ENCODE measurements at places on chromosomes 7 and 10.
A peak's percentile ranks its signal among the peaks of the same experiment; 100 is the strongest.

DNA sequence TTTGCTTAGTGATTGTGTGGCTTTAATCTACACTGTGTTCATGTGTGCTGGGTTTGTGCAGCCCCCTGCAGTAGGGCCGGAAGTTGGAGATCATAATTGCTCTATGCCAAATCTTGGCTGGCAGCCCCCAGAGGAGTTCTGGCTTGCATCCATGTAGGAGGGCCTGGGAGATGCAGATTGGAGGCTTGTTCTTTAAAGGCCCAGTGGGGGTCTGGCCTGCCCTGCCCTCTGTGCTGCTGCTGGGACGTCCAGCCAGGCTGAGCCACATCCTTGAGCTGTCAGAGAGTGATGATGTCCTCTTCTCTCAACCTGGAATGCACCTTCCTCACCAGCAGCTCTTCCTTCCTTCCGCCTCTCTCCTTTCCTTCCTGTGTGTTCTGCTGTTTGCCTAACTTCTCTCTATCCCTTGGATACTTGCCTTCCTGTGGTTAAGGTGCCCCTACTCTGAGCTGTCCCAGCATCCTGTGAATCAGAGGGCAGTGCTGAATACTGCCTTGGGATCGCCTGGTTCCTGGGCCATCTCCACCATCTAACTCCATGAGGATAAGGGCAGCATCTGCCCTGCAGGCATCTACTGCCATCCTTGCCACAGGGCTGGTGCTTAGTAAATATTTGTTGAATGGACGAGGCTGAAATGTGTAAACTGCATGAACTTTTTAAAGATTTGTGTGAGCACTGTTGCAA is 30.2 kb downstream of the DOCK1 start:
- no peak overlapping the region for H3K27ac ChIP-seq
- H3K27me3 ChIP-seq, result no peaks in the 10 kb centered on the region
- H3K4me1 ChIP-seq, result no peaks in the 10 kb centered on the region
- no peak overlapping the region for H3K4me3 ChIP-seq
- no peak for ATAC-seq

DNA sequence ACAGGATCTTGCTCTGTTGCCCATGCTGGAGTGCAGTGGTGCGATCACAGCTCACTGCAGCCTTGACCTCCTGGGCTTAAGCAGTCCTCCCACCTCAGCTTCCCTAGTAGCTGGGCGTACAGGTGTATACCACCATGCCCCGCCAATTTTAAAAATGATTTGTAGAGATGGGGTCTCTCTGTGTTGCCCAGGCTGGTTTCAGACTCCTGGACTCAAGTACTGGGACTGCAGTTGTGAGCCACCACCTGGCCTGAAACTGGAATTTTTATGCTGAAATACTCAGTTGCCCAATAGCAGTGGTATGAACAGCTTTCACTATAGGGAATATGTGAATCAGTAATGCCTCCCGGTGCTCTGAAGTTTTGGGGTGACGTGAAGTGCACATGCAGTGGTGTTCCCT is 7.6 kb downstream of the ZRANB1 start:
- no peak overlapping the region for H3K27ac ChIP-seq
- H3K4me3 ChIP-seq, result no peak overlapping the region
- peaks cover 16% of the 10 kb centered on the region for H3K4me1 ChIP-seq
- H3K27me3 ChIP-seq, result no peaks in the 10 kb centered on the region
- peaks cover 54% of the 10 kb centered on the region for H3K36me3 ChIP-seq

- H3K4me3 ChIP-seq, result no peak overlapping the region
- H3K36me3 ChIP-seq, result no peaks in the 10 kb centered on the region
- H3K27me3 ChIP-seq, result no peaks in the 10 kb centered on the region
- no peak overlapping the region for H3K27ac ChIP-seq
These were observed 414.2 kb upstream of the SEMA3C start for GRCh38 chr7:81333004-81333403.

DNA sequence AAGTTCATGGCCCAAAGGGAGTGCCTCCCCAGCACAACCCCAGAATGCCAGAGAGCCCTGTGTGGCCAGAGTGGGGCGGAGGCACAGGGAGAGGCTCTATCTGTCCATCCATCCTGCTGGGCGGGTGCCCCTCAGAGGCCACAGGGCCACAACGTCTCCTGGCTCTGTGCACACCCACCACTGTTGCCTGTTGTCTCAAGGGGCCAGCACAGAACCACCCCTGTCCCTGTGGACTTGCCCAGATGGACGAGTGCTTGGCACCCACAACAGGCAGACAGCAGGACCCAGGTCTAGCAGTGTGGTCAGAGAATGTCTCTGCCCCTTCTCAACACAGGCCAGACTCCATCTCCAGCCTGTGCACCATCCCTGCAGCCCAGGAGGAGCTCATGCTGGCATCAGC is 92.8 kb downstream of the PAXIP1 start:
- H3K27me3 ChIP-seq, result peaks cover 15% of the 10 kb centered on the region
- no peak for ATAC-seq
- no peaks in the 10 kb centered on the region for H3K4me1 ChIP-seq
- H3K27ac ChIP-seq, result no peak overlapping the region

GRCh38 chr7:151702961-151703360 is 174.0 kb downstream of the PRKAG2 start:
- no peak for ATAC-seq
- H3K4me1 ChIP-seq, result peaks cover 4% of the 10 kb centered on the region
- H3K36me3 ChIP-seq, result no peaks in the 10 kb centered on the region
- no peak overlapping the region for H3K4me3 ChIP-seq
- no peaks in the 10 kb centered on the region for H3K27me3 ChIP-seq

DNA sequence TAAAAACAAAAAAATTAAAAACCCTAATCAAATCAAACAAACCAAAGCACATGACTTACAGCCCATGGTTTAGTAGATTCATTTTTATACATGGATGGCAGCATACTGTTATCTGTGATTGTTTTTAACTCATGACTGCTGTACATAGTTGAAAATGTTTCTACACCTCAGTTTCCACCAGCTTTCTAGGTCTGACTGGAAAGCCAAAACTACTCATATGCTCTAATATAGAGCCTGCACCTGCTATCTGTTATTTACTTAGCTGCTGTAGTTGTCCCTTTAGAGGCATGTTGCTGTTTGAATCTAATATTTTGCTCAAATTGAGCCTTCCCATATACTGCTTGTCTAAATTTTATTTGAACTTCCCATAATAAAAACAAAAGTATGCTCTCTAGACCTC is 289.9 kb upstream of the LRRN3 start:
- no peaks in the 10 kb centered on the region for H3K27me3 ChIP-seq
- peak overlapping the region; percentile 39 for H3K27ac ChIP-seq
- H3K36me3 ChIP-seq, result no peaks in the 10 kb centered on the region
- no peak overlapping the region for H3K4me3 ChIP-seq
- peaks cover 9% of the 10 kb centered on the region for H3K4me1 ChIP-seq

DNA sequence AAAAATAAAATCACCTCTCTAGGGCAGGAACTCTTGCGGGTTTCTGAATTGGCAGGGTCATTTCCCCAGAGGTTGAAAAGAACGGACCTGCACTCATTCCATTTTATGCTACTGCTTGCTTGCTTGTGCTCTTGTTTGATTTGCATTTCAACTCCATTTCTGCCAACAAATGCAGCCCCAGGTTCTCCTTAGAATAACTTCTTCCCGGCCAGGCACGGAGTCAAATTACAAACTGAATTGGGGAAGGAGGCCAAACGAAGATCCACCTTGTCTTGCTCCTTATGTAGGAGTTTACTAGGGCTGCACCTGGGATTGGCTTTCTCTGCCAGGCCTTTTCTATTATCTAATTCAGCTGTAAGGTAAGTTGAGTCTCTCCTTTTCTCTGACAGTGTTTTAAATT is 79.6 kb downstream of the HGF start:
- H3K36me3 ChIP-seq, result no peaks in the 10 kb centered on the region
- no peak overlapping the region for H3K4me3 ChIP-seq
- no peaks in the 10 kb centered on the region for H3K4me1 ChIP-seq
- no peaks in the 10 kb centered on the region for H3K27me3 ChIP-seq
- ATAC-seq, result no peak

DNA sequence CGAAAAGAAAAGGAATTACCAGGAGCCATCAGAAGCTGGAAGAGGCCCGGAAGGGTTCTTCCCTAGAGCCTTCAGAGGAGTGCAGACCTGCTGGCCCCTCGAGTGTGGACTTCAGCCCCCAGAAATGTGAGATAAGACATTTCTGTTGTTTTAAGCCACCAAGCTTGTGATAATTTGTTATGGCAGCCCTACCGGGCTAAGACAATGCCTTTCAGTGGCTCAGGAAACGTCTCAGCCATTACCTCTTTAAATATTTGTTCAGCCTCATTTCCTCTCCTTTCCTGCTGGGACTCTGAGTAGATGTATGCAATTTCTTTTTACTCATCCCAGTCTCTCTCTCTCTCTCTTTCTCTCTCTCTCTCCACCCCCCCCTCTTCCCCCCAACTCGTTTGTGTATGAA is 174.7 kb upstream of the GRB10 start:
- H3K4me1 ChIP-seq, result no peaks in the 10 kb centered on the region
- no peak overlapping the region for H3K27ac ChIP-seq
- no peaks in the 10 kb centered on the region for H3K36me3 ChIP-seq
- H3K27me3 ChIP-seq, result peaks cover 7% of the 10 kb centered on the region

DNA sequence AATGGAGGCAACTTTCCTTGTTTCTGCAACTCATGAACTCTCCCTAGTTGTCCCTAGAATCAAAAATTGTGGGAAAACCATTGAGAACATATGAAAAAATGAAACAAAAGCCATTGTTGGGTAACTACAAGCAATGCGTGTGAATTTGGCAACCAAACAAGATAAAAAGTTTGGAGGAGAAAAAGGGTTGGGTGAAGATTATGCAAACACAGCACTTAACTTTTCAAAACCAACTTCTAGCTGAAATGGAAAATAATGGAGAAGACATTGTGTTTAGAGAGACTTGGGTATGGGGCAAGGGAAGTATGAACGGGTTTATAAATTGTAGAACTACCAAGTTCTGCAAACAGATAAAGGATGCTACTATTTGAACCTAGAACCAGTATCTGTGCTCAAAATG is 89.0 kb upstream of the SVIL start:
- ATAC-seq, result no peak
- no peak overlapping the region for H3K27ac ChIP-seq
- H3K4me1 ChIP-seq, result peaks cover 10% of the 10 kb centered on the region
- H3K36me3 ChIP-seq, result peaks cover 8% of the 10 kb centered on the region

DNA sequence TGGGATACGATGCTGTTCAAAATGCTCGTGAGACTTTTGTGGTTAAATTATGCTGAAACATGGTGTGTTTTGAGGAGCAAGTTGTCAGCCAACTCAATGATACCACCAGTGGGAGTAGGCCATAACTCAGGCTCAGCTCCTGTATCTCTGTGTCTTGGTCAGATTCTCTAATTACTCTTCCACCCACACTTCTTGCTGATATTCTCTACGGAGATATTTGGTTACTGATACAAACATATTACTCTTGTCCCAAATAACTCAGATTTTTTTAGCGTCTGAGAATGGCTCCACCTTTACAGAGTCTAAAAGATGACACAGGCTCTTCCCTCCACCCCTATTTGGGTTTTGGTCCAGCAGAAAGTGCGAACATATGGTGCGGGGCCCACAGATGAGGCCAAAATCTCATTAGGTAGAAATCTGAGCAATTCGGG is 168.9 kb downstream of the PKD1L1 start:
- no peak for ATAC-seq
- no peak overlapping the region for H3K4me3 ChIP-seq
- no peaks in the 10 kb centered on the region for H3K27me3 ChIP-seq
- no peaks in the 10 kb centered on the region for H3K4me1 ChIP-seq
- no peaks in the 10 kb centered on the region for H3K36me3 ChIP-seq

- H3K36me3 ChIP-seq, result no peaks in the 10 kb centered on the region
- H3K27ac ChIP-seq, result no peak overlapping the region
- H3K4me3 ChIP-seq, result no peak overlapping the region
These were observed 111.9 kb downstream of the TCERG1L start for GRCh38 chr10:131199646-131200045.

GRCh38 chr7:146223851-146224250 is 107.2 kb downstream of the CNTNAP2 start:
- no peaks in the 10 kb centered on the region for H3K27me3 ChIP-seq
- H3K4me1 ChIP-seq, result no peaks in the 10 kb centered on the region
- H3K27ac ChIP-seq, result no peak overlapping the region
- no peaks in the 10 kb centered on the region for H3K36me3 ChIP-seq

GRCh38 chr10:131815266-131816156 is 85.3 kb upstream of the PPP2R2D start:
- no peak overlapping the region for H3K27ac ChIP-seq
- no peaks in the 10 kb centered on the region for H3K36me3 ChIP-seq

- H3K4me3 ChIP-seq, result peak overlapping the region; percentile 71
- H3K36me3 ChIP-seq, result no peaks in the 10 kb centered on the region
- ATAC-seq, result peak; percentile 76
These were observed 162.0 kb downstream of the KLF6 start for GRCh38 chr10:3622845-3623621.

DNA sequence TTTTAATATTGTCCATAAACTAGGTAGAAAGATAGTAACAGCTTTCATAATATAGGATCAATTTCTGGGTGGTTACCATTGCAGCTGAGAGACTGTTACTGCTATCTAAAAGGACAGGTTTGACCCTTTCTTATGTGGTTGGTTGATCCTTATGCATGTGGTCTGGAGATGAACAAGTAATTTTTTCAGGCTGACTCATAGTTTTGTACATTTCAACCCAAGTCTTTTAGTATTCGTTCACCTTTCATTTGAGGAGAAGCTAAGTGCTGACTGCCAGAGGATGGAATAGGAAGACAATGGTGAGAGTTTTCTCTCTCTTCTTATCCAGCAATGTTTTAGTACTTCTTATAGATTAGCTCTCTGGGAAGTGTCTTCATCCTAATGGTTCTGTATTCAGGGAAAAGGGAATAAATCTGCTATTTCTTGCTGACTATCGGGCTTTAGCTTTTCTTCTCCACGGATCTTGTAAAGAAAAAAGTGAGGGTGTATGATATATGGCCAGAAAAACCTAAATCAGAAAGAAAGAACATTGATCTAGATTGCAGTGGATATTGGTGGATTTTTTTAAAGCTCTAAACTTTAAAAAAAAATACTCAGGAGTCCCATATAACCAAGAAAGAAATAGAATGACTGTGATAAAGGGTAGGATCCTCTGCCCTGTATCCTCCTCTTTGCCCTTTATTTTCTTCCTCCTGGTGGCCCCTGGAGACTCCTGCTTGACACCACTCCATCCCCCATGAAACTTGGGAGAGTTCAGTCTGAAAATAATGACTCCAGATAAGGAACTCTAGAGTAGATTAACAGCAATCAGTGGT is 88.0 kb downstream of the CPED1 start:
- H3K27ac ChIP-seq, result no peak overlapping the region
- no peaks in the 10 kb centered on the region for H3K4me1 ChIP-seq
- H3K36me3 ChIP-seq, result no peaks in the 10 kb centered on the region

GRCh38 chr10:112799038-112799437 is 151.0 kb upstream of the TCF7L2 start:
- ATAC-seq, result no peak
- no peaks in the 10 kb centered on the region for H3K4me1 ChIP-seq
- no peaks in the 10 kb centered on the region for H3K27me3 ChIP-seq

DNA sequence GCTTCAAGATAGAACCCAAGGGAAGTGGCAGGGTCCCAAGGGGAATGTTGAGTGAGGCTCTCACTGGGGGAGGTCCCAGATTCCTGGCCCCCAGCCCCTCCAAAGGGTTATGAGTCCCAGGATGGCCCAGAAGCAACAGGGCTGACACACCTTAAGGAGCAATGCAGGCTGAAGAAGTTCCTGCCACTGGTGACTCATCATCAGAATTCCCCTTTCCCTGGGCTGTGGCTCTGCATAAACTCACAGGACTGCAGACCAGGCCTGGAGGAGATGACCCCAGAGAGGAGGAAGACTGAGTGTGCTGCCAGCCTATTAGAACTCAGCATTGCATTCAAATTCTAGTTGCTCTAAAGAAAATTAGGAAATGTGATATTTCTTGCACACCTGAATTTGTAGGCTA is 126.7 kb downstream of the DPP6 start:
- no peaks in the 10 kb centered on the region for H3K4me1 ChIP-seq
- no peak for ATAC-seq
- no peak overlapping the region for H3K4me3 ChIP-seq
- no peak overlapping the region for H3K27ac ChIP-seq
- peaks cover 5% of the 10 kb centered on the region for H3K27me3 ChIP-seq

All from activated T-helper 17 cell treated with anti-CD3 and anti-CD28 coated beads, Interleukin-2, amount 50 U/mL, for 72 hours (primary cell).